Stomach (tissue), 19 donors: ENCODE measurements at places on chromosomes 11 and 22. TPM values are rescaled to one million over a fixed set of nuclear protein-coding genes. Genes with fewer than 3 reads are reported as not detected.

- DNase-seq: no peak
Observed at GRCh38 chr11:130806746-130807145, 109.5 kb downstream of the SNX19 start.

DNA sequence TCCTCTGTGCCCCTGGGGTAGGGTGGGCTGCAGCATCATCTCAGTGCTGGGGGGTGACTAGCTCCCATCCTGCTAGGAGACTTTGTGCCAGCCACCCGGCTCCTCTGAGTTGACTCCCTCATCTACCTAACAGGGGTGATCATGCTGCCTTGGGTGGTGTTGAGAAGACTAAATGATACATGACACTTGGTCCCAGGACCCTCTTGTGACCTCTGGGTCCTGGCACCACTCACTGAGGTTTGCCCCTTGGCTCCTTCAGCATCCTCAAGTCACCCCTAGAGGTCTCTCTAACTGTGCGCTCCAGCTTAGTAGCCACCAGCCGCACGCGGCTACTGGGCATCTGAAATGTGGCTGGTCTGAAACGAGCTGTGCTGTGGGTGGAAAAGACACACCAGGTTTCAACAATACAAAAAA is 72.1 kb downstream of the LRRC32 start:
- DNase-seq: no peak

DNA sequence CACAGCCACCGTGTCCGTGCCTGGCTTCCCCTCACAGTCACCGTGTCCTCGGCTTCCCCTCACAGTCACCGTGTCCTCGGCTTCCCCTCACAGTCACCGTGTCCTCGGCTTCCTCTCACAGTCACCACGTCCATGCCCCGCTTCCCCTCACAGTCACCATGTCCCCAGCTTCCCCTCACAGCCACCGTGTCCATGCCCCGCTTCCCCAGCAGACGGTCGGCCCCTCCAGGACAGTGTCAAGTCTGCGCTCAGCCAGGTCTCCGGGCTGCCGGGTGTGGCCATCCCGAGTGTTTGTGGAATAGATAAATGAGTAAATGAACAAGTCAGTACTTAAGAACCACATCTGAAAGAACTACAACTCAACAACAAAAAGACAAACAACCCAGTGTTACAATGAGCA is 23.8 kb downstream of the WNT7B start:
- DNase-seq: no peak

GRCh38 chr22:41264408-41264941 is 21.5 kb downstream of the RANGAP1 start:
- DNase-seq: peak; percentile 39

GRCh38 chr11:66545701-66546367 is at the start of gene ZDHHC24:
Gene ZDHHC24, minus strand, starts transcription at chr11:66546048. Its CDS starts 45 bp downstream, at chr11:66546003.
- DNase-seq: peak; percentile 98

DNA sequence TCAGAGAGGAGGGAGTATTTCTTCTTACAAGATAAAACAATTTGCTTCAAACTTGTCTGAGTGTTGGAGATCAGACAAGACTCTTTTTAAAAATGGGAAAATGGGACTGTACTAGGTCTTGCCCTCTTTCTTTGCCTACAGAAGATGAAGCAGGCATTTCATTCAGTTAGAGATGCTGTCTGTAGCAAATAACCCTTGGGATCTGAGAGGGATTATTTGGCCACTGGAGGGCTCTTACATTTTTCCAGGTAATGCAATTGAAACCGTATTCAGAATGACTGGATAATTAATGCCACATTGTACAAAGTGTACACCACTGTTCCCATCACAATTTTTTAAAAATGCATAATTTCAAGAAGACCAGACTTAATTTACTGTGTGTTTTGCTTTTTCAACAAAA is 258.5 kb upstream of the KIRREL3 start:
- no peak for DNase-seq

GRCh38 chr22:35308480-35309021 is 8.9 kb downstream of the TOM1 start:
- DNase-seq: no peak

DNA sequence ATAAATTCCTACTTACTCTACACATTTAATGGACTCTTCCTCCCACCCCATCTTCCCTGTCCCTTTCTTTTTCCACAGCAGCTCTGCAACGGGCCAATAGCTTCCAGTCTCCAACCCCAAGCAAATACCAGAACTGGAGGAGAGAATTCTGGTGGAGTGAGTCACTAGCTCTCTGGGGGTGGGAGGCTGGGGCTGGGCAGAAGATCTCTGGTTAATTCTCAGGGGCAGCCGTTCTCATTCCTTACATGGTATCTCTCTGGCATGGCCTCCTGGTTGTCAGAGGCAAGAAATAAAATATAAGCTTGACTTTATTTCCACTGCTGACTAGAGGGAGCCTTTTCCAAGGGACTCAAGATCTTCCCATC is 90.4 kb upstream of the PARVA start:
- DNase-seq: peak; percentile 24

DNA sequence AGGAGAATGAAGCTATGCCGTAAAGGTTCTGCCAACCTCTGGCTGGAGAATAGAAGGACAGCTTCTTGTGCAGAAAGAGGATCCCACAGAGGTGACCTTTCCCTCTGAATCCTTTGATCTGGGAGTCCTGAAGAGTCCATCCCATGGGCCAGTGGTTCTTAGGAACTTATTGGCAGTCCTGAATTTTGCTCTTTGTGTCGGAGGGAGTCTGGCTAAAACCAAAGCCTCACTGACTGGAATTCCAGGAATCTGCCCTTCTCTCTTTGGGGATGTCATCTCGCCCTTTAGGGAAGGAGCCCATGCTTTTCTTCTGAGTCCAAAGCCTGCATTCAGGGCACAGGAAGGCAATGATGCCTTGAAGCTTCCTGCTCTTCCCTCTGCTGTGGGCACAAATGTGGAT is 45.5 kb downstream of the PKNOX2 start:
- no peak for DNase-seq

The MUC5AC gene
- total RNA-seq: 2.0 TPM

The FIBIN gene
- total RNA-seq: 4.5 TPM

The NXPE4 gene
- total RNA-seq: not detected

The GRM5 gene
- not detected for total RNA-seq

The TSGA10IP gene
- total RNA-seq: not detected

The OR52I1 gene
- not detected for total RNA-seq

The TRIM49 gene
- not detected for total RNA-seq
